ENCODE measurements at places on chromosomes 16 and 17.

- DNase-seq = no peak
Observed at GRCh38 chr17:72125226-72125651, 4.4 kb downstream of the SOX9 start.

DNA sequence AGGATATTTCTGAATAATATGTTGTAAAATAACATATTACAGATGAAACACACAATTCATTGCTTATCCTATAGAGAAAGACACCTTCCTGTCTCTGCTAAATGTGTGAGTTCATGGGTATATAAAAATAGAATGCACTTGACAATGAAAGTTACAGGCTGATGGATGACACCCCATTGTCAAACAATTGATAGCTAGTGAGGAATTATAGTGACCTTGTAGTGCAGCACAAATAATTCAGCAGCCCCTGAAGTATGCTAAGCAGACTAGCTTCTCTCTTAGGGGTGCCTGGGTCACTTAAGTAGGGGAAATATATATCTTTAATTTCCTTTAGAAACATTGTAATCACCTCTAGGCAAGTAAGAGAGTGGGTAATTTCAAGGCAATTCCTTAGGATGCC, 826.2 kb downstream of the CDH8 start:
- no peak for DNase-seq

DNA sequence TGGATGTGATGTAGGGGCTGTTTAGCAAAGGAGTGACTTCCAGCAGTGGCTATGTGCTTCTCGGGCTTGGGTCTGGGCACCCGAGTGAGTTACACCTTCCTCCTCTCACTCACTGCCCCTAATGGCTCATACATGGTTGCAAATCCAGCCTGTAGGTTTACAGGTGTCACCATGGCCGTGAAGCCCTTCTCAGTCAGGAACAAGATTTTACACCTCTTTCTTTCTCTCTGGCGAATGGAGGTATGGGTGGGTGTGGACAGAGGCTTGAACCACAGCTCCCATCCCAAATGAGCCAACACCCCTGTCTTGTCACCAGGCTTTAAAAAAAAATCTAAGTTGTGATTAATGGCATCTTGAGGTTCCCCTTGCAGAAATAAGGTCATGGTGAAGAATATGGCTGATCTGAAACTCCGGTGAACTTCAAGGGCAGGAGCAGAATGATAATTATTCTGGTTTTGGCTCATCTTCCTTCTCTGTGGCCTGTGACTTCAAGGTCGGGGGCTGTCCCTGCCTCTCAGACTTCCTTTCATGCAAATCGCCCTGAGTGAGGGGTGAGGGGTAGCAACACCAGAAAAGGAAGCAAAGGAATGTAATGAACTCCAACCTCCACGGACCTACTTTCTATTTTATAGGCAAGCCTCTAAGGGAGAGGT, 331.2 kb downstream of the MAF start:
- no peak for DNase-seq

- DNase-seq = no peak
Observed at GRCh38 chr16:11093572-11094074, 149.3 kb downstream of the CLEC16A start.

DNA sequence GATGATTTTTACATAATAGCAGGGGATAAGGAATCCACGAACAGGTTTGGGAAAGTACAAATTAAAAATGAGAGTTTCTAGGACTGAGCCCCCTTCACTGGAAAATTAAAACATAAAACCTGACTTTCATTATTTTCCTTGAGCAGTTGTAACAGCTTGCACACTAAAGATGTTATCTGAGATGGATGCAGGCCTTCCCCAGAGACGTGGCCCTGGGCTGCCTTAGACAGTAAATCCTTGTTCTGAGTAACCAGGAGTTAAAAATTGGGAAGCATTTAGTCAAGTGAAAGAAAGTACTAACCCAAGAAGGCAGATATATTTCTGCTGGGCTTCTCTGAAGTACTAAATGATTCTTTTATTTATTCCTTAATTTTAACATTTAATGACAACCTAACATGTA, 432.2 kb upstream of the KIF2B start:
- no peak for DNase-seq

DNA sequence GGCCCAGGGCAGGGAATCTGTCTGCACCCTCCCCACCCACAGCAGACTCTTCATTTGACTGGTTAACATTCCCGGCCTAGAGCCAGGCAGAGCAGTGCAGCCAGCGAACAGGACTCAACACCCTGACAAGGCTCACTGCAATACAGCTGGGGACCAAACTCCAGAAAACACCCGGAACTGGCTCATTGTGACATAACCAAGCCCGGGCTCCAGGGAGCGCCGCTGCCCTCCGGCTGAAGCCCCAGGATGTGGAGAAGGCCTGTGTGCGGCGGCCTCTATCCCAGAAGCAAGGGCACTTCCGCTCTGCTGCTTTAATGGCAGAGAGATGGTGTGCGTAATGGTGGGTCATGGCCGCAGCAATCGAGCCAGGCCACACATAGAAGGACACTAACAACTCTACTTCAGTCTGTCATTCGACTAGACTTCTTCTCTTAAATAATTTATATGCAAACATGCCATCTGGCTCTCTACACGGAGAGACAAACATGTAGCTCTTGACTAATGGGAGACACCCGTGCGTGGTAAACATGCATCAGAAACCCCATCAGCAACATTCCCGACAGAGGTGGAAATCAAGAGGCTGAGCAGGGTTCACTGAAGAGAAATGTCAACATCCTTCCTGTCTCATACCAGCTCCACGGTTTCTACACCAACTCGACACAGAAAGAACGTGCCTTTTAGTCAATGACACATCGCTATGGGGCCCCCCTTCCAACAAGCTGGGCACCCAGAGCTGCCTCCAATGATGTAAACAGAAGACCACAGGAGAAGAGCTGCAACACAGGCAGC, 18.0 kb downstream of the KLHDC4 start:
- no peak for DNase-seq

GRCh38 chr17:7590743-7591142, 849 bp upstream of the SOX15 start:
- no peak for DNase-seq

DNA sequence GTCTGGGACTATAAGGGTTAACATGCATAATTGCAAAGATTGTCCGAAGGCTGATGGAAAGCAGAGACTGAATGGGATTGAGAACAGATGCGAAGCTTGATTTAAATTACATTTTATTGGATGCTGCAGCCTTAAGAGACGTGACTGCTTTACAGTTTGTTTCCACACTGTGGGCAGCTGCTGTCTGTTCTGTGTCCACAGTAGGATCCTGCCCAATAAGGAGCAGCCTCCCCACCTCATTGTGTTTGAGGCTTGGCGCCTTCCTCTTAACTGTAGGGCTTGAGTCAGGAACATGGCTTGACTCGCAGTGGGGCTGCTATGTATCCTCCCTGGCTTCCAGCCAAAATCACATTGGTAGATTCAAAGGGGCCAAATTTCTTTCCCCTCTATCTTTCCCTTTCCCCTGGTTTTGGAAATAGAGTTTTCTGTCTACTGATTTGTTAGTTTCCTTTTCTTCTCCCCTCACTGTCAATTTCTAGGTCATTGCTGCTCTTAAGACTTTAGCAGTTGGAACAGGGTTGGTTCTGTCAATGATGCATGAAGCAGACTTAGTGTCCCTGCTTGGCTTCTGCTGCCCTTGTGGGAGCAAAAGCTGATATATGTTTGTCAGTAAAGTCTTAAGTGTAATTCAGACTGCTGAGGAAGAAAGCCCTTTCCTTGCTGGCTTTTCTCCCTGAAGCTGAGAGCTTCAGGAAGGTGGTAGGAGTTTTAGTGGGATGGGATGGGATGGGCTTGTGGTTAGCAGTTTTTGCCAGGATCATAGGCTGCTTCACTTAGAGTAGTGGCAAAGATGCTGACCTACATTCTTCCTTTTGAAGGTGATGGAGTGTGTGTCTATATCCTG, 5.0 kb upstream of the RARA start:
- DNase-seq = peak; percentile 62

- DNase-seq = peak; percentile 70
Observed at GRCh38 chr16:27462200-27462845, 60.3 kb downstream of the IL21R start.
